ENCODE measurements at places on chromosomes 5 and 9. TPM values are rescaled to one million over a fixed set of nuclear protein-coding genes. Genes with fewer than 3 reads are reported as not detected.

The RXRA gene
- 63.8 TPM for total RNA-seq

The EIF4E1B gene
- not detected for total RNA-seq

The HSPB3 gene
- total RNA-seq = 0.54 TPM

The FREM1 gene
- 0.50 TPM for total RNA-seq

DNA sequence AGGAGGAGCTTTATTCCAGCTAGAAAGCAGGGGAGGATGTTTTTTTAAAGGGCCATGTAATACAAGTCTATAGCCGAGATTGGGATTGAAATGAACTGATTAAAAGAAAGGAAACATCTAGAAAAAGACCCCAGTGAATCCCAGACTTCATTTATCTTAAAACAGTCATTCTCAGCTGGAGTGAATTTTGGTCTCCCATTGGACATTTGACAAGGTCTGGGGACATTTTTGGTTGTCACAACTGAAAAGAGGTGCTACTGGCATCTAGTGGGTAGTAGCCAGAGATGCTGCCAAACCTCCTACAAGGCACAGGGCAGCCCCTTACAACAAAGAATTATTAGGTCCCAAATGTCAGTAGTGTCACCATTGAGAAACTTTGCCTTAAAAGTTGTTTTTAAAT lies 16.3 kb upstream of the SPINK4 start:
- DNase-seq = no peak

The FBXO10 gene
- total RNA-seq = 8.1 TPM

The MCC gene
- not detected for total RNA-seq

The ALDH1A1 gene
- 104 TPM for total RNA-seq

DNA sequence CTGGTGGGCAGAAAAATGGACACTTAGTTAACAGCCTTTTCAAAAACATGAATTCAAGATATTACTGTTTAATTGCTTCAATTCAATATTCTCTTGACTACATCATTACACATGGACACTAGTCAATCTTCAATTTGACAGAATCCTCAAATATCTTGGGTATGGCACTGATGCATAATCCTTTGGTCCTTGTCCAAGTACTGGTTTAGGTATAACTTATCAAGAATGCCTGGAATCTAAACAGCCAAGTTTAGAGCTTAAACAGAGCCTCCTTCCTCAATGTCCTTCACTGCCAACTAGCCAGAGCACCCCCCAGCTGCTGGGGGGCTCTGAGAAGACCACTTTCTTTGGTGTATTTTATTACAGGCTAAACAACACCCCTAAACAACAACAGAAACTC lies 61.6 kb upstream of the ERCC6L2 start:
- no peak for DNase-seq

DNA sequence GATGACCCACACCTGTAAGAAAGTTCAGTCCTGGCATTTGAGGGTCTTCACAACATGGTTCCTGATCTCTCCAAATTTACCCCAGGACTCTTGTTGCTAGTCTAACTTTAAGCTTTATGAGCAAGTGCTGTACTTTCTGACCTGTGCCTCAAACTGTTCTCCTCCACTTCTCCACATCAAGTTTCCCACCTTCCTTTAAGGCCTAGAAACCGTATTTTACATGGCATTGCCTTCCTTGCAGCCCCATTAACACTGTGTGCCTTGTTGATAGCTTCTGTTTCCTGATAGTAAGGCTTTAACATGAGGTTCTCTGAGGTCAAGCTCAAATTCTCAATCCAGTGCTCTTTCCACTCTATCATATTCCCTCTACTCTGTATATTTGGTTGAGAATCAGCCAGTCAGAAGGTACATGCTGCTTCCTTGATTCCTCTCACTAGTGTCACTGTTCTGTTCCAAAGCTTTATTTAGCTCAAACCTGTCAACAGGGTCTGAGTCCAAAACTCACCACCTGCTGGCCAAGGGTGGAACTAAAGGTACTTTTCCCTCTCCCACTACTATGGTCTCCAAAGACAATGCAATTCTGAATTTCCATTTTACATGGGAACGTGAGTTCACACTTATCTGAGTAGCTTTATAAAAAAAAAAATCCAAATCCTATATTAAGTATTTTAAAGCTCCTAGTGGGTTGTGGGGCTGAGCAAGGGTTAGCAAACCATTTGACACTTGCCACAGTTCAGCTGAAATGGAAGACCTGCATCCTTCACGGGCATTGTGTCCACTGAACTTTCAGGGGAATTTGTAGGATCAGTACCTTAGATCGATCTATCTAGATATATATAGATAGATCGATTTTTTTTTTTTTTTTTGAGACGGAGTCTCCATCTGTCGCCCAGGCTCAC lies 21.1 kb downstream of the VCP start:
- DNase-seq = peak; percentile 58

DNA sequence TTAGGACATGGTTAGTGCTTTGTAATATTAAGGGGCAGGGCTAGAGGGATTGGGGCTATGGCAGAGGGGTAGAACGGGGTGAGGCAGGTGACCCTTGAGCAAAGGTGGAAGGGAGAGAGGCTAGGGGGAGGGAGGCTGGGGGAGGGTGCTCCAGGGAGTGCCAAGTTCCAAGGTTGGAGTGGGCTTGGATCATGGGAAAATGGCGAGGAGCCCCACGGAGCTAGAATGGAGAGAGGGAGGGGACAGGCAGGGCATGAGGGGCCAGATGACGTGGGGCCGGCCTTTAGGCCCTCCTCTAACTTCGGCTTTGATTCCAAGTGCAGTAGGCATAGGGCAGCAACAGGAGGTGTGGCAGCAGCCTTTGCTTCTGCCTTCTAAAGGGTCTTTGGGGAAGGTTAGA lies 171.8 kb upstream of the PANK3 start:
- no peak for DNase-seq

DNA sequence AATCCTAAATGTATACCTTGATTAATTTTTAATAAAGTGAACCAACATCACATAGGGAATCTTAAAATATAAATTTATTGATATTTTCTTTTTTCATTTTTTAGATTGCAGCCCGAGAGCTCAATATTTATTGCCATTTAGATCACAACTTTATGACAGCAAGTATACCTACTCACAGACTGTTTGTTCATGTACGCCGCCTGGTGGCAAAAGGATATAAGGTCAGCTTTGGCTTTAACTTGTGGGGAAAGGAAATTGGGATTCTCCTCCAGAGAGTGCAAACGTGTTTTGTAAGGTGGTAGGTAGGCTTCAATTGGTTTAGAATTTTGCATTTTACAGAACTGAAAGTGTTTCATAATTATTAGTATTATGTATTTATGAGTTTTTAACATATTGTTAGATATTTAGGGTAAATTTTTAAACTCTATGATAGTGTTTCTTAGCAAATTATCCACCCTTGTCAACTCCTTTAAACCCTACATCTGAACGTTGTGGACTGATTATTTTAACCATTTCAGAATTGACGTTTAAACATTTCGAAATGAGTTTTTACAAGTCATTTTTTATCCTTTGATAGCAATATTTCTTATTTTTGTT lies 17.5 kb upstream of the DHFR start:
- peak; percentile 77 for DNase-seq

DNA sequence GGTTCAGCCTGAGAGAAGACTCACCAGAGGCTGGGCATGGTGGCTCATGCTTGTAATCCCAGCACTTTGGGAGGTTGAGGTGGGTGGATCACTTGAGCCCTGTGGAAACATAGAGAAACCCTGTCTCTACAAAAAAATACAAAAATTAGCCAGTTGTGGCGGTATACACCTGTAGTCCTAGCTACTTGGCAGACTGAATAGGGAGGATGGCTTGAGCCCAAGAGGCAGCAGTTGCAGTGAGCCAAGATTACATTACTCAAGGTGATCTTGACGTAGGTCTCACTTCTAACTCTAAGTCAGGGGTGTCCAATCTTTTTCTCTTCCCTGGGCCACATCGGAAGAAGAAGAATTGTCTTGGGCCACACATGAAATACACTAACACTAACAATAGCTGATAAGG lies 16.2 kb upstream of the ATP6V1G1 start:
- DNase-seq = no peak

The COL15A1 gene
- not detected for total RNA-seq

DNA sequence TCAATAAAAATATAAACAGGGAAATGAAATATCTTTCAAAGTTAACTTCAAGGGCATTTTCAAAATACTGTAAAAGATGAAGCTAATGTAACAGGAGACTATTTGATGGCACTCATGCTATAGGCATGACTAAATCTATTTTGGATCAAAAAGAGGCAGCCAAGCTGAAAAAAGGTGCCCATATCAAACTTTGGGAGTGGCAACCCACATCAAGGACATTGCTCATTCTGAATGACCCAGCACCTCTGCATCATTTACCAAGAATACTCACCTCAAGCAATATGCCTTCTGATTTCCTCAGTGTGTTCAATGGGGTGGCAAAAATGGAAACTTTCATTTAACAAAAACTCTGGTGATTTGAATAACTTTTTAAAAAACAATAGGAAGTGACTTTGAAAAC lies 853.3 kb downstream of the TLE1 start:
- no peak for DNase-seq

DNA sequence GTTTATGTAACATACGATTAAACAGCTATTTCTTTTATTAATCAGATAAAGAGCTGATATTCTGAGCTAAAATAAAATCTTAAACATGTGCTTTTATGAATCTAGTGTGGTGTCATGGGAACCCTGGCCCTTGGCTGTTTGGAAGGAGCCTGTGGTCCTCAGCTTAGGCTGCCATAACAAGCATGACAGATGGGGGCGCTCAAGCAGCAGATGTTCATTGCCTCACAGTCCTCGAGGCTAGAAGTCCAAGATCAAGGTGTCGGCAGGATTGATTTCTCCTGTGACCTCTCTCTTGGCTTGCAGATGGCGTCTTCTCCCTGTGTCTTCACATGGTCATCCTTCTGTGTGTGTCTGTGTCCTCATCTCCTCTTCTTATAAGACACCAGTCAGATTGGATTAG lies 448.2 kb downstream of the GADD45G start:
- peak; percentile 16 for DNase-seq

- no peak for DNase-seq
Observed at GRCh38 chr5:180172447-180173197, 36.4 kb downstream of the RASGEF1C start.

DNA sequence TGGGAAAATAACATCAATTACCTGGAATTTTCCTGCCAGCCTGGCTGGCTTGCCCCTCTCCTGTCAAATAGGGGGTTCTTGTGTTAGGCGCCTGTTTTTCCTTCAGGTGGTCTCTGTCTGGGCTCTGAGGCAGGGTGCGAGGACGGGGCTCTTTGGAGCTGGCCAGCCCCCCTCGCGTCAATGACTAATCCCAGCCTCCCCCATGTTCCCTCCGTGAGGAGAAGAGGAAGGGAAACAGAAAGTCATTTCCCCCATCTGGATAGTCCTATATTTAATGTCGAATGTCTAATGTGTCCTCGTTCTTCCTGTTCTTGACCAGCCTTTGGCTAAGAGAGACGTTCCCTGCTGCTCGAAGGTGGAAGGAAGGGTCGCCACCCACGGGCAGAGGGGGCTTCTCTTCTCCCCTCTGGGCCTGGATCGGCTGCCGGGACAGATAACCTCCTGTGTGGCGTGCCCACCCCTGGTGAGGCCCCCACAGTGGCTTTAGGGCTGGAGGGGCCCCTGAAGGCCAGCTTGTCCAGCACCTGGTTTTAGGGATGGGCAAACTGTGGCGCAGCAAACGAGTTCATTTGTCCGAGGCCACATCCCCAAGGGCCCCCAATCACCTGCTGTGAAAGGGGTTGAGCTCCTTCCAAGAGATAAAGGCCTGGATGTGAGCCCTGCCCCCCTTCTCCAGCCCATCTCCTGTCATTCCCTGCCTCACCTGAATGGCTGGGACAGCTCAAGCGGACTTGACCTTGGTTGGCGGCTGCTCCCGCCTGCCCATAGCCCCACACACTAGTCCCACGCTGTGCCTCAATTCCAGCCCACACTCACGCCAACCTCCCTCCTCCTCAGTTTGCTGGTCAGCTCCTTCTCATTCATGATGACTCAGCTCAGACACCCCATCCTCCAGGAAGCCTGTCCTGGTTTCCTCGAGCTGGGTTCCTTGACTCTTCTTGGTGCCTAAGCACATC lies 35.9 kb upstream of the UNC5A start:
- DNase-seq = no peak

DNA sequence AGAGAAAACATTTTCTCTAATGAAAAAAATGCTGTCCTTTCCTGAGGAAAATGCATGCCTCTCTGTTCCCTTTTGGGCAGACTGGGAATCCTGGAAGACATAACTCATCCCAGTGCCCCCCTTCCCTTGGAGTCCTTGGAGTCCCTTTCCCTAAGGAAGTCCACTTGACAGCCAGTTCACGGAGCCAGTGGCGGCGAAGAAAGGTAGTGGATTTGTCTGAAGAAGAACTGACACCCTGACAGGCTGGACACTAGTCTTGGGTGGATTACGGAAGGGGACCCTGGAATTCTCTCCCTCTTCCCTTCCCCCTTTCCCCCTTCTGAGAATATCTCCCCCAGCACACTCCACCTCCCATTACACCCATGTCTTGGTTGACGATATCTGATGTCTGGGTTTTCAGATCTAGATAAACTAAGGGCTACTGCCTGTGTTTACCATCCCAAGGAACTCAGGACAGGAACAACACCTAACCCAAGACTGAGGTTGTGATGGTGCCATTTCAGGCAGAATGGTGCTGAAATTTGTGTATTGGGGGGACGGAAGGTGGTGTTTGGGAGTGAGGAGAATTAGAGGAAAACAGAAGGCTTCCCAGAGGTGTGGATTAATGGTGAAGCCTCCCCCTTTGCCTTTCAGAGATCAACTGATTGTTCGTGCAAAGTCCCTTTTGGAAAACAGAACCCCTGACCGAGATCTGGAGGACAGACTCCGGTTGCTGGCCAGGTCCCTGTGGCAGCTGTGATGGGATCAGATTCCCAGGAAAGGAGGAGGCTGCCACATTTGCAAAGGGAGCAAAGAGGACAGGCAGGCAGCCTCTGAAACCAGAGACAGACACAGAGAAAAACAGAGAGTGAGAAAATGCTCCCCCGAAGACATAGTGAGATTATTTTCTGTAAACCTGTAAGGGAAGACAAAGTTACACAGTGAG lies 704 bp downstream of the SPARC start:
- no peak for DNase-seq

The PAIP2 gene
- 83.6 TPM for total RNA-seq

GRCh38 chr9:134284273-134284672 lies 42.0 kb upstream of the RXRA start:
- no peak for DNase-seq
